ENCODE measurements at places on chromosomes 1 and 21.

- no peak for DNase-seq
Measured at GRCh38 chr1:8396083-8396785, 78.3 kb downstream of the SLC45A1 start.

- no peak for DNase-seq
Measured at GRCh38 chr1:93695411-93696005, 13.9 kb upstream of the BCAR3 start.

DNA sequence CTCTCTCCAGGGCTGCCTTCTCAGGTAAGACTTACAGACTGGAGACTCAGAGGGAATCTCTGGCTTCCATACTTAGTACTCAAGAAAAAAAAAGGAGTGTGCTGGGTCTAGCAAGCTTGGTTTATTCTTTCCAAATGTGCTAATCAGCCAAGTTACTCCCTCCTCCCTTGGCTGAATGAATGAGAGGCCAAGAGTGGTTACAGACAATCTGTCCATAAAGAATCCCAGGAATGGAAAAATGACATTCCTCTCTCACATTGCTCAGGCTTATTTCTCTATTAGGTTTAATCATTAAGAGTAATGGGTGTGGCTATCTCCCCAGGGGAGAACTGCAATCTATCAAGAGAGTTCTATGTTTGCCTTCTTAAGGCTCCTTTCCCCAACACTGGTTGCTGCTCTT is 547.3 kb upstream of the PLXNA2 start:
- no peak for DNase-seq

DNA sequence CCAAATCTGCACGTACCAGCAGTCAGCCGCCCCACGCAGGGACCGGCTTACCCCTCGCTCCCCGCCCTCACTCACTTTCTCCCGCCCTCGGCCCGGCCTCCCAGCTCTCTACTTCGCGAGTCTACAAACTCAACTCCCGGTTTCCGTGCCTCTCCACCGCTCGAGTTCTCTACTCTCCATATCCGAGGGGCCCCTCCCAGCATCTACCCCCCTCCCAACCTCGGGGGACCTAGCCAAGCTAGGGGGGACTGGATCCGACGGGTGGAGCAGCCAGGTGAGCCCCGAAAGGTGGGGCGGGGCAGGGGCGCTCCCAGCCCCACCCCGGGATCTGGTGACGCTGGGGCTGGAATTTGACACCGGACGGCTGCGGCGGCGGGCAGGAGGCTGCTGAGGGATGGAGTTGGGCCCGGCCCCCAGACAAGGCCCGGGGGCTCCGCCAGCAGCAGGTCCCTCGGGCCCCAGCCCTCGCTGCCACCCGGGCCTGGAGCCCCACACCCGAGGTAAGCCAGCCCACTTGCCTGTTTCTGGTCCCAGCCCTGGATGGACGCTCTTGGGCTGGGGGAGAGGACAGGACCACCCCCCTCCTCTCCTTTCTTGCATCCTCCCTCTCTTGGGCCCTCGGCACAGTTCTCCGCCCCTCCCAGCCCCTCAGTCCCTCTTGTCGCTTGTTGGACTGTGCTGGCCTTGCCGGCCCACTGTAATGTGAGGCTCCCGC is at the start of gene ARTN:
Gene ARTN (plus strand): TSS at position 416 of the 715 bp plus-strand sequence. CDS start 1,856 bp downstream, outside the sequence.
- no peak for DNase-seq

GRCh38 chr21:42451941-42452340 is 44.1 kb downstream of the RSPH1 start:
- DNase-seq: no peak

DNA sequence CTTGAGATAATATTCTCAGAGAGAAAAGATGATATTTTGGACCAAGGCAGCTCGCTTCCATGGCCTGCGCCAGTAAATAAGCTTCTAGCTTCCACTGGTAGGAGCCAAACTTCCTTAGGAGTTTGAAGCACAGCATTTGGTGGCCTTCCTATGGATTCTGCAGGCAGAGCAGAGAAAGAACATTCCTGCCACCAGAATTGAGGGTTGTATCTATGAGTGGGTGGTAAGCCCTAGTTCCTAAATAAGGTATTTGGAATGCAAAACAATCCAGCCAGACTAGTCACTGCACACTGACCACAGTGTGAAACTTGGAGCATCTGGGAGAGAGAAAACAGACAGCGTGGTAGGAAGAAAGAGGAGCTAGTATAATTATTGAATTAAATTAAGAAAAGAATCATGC is 54.1 kb upstream of the BCAR3 start:
- no peak for DNase-seq

DNA sequence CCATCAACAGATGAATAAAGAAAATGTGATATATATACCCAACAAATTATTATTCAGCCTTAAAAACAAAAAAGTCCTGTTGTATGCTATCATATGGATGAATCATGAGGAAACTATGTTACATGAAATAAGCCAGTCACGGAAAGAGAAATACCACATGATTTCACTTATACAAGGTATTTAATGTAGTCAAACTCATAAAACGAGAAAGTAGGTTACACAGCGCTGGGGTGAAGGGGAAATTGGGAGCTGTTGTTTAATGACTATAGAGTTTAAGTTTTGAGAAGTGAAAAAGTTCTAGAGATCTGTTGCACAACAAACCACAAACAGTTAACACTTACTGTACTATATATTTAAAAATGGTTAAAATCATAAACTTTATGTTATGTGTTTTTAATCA is 58.5 kb downstream of the SLC25A24 start:
- DNase-seq: no peak

All from CD8-positive, alpha-beta memory T cell (primary cell).